Activated effector memory CD4-positive, alpha-beta T cell treated with anti-CD3 and anti-CD28 coated beads, Interleukin-2, amount 50 U/mL, for 16 hours (primary cell): ENCODE measurements at places on chromosomes 4 and X.

DNA sequence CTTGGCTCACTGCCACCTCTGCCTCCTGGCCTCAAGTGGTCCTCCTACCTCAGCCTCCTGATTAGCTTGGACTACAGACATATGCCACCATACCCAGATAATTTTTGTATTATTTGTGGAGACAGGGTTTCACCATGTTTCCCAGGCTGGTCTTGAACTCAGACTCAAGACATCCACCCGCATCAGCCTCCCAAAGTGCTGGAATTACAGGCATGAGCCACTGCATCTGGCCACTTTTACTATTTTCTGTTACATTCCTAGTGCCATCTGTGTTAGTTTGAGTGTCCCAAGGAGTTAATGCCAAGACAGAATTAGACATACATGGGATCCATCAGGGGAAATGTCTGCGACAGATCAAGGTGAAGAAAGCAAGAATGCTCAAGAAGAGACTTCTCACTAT lies 288.2 kb upstream of the CTSO start:
- no peak for DNase-seq

DNA sequence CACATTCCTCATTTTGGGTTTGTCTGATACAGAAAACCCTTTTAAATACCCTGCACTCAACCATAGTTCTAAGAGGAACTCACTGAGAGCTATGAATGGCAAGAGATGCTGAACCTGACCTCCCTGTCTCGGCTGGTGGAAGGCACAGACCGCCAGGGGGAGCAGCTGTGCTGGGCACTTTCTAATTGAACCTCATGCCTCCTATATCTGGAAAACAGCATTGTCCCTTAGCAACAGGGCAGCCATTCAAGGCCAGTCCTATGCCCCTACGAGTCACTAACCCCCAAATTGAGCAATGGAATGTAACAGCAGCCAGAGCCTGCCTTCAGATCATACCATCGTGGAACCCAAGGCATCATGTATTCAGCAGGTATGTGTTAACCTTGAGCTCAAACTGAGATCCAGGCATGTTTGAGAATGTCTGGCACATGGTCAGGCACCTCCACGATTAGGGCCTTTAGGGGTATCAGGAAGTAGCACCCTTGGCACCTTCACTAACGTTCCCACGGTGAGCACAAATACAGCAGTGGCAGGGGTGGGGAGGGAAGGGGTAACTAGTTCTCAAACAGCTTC lies 5.1 kb downstream of the USP27X start:
- peak; percentile 84 for DNase-seq

DNA sequence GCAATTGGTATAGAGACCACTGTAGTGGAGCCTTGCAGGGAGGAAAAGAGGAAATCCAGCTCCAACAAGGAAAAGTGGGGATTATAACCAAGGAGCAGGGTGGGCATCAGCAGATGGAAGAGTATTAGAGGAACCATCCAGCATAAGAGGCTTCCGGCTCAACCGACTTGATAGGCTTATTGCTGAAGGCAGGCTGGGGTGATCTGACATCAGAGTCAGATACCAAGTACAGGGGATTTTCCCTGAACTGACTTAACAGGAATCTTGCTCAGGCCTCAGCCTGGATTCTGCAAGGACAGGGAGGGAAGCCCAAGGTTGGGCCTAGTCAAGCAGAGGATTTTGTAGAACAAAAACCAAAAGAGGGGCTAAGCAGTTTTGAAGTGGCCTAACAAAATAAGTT lies 129.6 kb downstream of the DCLK2 start:
- DNase-seq: no peak

- no peak for DNase-seq
Measured at GRCh38 chr4:160831165-160831922, 1332.5 kb downstream of the FSTL5 start.

GRCh38 chr4:825063-825970 lies 612 bp downstream of the CPLX1 start:
- DNase-seq: peak; percentile 74

DNA sequence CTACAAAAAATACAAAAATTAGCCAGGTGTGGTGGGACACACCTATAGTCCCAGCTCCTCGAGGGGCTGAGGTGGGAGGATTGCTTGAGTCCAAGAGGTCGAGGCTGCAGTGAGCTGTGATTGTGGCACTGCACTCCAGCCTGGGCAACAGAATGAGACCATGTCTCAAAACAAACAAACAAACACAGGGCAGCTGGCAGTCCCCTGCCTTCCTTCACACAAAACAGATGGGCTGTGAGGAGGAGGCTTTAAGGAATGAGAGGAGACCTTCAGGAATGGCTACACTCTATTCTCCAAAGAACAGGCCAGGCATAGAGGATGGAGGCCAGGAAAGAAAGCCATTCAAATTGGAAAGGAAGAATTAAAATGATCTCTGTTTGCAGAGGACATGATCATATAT lies 65.6 kb upstream of the MAML3 start:
- DNase-seq: no peak

- DNase-seq: no peak
Measured at GRCh38 chrX:67334323-67334722, 209.5 kb upstream of the AR start.

DNA sequence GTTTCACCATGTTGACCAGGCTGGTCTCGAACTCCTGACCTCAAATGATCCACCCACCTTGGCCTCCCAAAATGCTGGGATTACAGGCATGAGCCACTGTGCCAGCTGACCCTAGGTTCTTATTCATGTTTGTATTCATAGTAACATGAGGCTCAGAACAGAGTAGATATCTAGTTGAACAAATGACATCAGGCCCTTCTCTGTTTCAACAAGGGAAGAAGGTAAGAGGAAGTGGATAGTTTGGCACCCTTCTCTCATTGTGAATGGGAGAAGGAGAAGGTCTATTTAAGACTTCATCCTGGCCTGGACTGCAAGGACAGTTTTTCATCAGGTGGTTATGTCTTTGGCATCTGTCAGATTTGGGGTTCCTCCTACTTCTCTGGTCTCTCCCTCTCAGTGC lies 13.8 kb downstream of the GJB1 start:
- DNase-seq: no peak

DNA sequence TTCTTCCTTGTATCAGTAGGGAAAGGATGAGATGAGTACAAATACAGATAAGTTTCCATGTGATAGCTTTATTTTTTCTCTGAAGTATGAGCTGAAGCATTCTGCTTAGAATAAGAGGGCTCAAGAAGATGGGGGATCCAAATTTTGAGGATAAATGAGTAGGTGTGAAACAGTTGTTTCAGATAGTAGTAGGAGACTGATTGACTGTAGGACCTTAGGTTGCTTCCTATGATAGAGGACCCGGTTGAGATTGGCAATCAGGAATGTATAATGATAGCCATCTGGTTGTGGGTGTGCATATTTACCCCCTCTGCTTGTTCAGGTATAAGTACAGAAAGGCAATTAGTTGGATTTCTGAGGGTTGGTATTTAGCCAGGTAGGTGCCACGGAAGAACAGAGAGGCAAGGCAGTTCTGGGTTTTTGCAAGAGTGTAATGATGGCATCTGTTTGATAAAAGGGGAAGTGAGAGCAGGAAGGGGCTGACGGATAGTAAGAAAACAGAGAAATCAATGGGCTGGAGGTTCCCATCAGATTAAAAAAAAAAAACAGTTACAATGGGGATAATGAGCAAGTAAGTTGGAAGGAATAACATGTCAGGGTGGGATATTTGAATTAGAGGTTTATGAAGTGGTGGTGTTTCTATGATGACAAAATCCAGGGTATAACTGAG lies 13.7 kb downstream of the OCRL start:
- DNase-seq: no peak

GRCh38 chr4:172096786-172097185 lies 283.6 kb downstream of the GALNTL6 start:
- DNase-seq: no peak

DNA sequence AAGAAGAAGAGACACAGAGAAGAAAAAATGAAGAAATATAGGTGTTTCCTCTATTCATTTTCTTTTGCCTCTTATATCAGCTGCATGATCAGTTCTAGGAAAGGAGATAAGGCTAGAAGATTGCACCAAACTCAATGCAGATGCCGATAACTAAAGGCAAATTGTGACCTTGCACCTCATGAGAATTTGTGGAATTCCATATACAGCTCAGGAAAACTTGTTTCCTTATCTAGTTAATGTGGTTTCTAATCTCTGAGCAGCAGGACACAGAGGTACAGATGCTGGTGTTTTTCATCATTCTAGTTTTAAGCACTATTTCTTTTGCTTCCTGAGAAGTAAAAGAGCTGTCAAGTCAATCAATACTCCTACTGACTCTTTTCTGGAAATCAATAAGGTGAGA lies 104.6 kb upstream of the NWD2 start:
- DNase-seq: no peak

DNA sequence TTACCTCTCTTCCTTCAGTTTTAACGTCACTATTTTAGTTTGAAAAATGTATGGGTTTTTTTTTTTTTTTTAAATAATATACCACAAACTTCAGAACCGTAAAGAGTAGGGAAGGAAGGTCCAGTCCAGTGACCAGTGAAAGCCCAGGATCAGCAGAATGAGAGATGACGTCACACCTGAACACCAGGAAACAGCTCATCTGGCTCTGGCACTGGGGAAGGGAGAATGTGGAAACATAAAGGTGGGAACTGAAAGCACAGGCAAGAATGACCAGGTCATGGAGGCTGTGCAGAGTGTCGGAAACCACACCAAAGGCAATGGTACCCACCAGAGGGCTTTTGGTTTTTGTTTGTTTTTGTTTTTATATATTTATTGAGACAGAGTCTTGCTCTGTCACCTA lies 141.2 kb downstream of the DHX15 start:
- DNase-seq: no peak

DNA sequence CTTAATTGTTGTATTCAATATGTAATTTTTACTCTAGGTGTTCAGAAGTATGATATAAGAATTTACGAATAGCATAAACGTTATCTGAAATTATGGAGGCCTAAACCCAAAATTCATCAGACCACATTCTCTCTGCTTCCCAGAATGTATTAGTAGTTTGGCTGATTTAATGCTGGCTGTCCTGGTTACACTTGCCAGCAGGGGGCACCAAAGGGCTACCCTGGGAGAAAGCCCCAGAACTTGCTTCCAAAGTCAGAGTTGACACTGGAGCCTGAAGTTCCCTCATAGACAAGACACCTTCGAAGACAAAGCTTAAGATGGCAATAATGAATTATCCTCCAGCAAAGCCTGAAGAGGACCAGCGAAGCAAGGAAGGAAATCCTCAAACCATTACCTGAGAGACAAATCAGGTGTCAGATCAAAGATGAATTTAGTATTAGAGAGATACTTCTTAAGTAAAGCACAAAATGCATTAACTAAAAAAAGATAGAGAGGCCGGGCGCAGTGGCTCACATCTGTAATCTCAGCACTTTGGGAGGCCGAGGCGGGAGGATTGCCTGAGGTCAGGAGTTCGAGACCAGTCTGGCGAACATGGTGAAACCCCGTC lies 11.3 kb upstream of the ANOS1 start:
- peak; percentile 84 for DNase-seq

DNA sequence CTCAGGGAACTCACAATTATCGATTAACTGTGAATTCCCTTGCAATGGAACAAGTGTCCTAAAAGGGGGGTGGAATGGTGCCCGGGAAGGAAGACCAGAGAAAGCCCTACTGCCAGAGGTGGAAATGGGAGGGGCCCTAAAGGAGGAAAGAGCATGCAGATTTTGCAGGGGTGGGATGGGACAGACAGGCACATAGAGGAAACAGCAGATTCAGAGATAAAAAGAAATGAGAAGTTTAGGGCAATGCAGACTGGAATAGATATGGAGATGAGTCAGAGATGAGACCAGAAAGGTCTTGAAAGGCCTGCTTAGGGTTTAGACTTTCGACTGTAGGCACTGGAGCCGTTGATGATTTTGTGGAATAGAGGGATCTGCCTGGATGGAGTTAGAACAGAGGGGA lies 57.4 kb upstream of the PITX2 start:
- DNase-seq: no peak

DNA sequence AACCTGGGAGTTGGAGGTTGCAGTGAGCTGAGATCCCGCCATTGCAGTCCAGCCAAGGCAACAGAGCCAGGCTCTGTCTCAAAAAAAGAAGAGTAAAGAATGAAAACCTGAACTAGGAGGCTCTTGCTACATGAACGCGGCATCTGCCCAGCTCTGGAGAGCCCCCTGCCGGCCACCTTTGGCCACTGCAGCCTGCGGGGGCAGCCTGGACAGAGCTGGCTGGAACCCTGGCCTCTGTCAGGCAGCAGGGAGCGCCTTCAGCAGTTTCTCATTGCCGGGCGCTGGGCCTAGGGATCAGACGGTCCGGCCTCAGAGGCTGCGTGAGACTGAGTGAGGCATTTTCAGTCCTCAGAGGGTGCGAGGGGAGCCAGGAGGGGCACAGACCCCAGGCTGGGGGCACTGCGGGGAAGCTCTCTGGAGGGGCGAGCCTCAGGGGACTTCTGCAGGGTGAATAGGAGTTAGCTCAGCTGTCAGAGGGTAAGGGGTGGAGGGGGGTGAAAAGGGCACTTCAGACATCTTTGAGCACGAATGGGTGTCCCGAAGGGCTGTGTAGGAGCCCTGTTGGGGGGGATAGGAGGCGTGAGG lies 17.5 kb downstream of the DOK7 start:
- peak; percentile 90 for DNase-seq

- DNase-seq: no peak
Measured at GRCh38 chrX:103440621-103441020, 64.3 kb downstream of the BEX3 start.

GRCh38 chrX:50067435-50068284 lies 133.1 kb downstream of the AKAP4 start:
- no peak for DNase-seq

DNA sequence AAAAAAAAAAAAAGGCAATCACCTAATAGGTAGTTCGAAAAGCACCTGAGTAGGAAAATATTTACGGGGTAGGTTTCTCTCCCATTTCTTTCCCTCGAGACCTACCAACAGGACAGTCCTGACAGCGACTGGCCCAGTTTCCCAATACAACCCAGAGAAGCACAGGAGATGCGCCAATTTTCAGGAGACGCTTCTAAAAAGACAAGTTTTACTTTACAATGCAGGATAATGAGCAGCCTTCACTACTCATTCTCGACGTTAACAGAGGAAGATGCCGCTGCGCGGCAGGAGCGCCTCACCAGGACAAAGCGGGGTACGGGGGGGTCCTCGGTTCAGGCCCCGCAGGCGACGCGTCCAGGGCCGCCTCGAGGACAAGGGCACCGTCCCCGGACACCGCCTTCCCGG lies 708 bp downstream of the BCLAF3 start:
- no peak for DNase-seq

GRCh38 chr4:138410266-138410665 lies 168.1 kb upstream of the SLC7A11 start:
- DNase-seq: no peak

DNA sequence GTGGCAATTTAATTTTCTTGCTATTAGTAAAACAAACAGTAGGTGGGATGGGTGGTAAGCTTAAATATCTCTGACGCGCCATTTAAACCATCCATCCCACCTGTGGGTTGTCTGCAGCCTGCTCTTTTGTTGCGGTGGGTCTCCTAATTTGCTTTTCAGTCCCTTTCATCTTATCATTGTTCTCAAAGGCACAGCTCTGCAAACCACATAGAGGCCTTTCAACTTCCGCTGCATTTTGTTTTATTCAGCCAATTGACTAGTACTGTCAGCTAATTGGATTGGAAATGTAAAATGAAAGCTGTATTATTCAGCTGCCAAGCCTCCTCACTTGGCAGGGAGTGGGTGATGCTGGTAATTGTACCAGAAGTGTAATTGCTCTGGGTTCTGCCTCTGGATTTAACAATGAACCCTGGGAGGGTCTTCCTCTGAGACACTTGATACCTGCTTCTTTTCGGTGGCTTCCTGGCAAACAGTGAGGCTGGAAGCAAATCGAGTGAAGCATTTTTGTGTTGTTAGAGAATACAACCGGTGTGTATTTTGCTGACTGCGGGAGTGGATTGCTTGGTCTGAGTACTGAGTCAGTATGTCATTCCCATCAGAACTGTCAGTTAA lies 165.6 kb downstream of the FRAS1 start:
- no peak for DNase-seq

GRCh38 chr4:17597517-17597916 lies 16.9 kb upstream of the MED28 start:
- DNase-seq: no peak
